HL-60 (cell line): ENCODE measurements at places on chromosomes 6 and 20.
A peak's percentile ranks its signal among the peaks of the same experiment; 100 is the strongest.

DNA sequence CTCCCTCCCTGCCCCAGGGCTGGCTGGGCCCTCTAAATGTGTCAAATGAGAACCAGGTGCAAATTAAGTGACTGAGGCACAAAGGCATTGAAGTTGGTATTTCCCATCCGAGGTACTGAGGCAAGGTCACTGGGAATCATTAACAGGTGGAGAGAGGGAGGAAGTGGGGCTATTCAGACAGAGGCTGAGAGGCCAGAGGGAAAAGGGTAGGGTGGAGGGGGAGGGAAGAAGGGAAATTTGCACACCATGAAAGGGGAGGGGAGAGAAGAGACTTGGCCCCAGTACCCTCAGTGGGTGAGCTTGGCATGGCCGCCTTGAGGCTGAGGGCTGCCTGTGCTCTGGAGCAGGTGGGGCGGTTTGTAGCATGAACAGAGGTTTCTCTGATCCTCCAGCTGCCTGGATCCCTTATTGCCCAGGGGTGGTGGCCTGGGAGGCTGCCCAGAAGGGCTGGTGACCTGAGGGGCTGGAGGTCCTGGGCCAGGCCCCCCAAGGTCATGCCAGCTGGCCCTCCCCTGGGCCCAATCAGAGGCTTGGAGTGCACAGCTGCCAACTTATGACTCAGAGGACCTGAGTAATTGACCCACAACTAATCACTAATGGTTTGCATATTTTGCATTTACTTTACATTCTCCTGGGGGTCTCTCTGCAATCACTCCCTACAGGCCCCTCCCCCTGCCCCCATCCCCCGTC is 40.3 kb upstream of the ZFAND3 start:
- no peak for DNase-seq

DNA sequence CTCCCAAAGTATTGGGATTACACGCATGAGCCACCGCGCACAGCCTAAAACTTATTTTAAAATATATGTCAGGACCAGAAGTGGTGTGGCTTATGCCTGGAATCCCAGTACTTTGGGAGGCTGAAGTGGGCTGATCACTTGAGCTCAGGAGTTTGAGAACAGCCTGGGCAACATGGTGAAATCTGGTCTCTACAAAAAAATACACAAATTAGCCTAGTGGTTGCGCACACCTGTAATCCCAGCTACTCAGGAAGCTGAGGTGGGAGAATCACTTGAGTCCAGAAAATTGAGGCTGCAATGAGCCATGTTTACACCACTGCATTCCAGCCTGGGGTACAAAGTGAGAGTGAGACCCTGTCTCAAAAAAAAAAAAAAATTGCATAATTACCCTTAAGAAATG is 13.7 kb downstream of the PXT1 start:
- no peak for DNase-seq

- DNase-seq = no peak
Measured at GRCh38 chr6:149305372-149305771, 12.1 kb upstream of the TAB2 start.

DNA sequence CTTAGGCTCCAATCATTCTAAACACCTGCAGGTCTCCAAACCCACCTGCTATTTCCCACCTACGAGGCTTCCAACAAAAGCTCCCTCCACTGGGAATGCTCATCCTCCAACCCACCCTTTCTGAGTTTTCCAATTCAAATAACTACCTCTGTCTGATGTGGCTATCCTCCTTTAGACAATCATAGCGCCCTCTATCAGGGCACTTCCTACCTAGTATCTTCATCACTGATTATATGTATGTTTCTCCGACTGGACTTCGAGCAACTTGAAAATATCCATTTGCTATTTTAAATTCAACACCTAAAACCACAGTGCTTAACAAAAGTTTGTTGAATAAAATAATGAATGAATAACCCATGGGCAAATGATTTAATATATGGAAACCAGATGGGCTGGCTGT is 41.3 kb downstream of the MTFR2 start:
- DNase-seq = no peak

- DNase-seq = peak; percentile 11
Measured at GRCh38 chr6:143562143-143562542, 50.6 kb upstream of the FUCA2 start.

GRCh38 chr20:23021951-23022350 is 13.2 kb upstream of the SSTR4 start:
- peak; percentile 32 for DNase-seq

- no peak for DNase-seq
Measured at GRCh38 chr6:57421503-57421902, 104.1 kb downstream of the PRIM2 start.

- DNase-seq = no peak
Measured at GRCh38 chr20:4272225-4272624, 256.9 kb upstream of the RNF24 start.

DNA sequence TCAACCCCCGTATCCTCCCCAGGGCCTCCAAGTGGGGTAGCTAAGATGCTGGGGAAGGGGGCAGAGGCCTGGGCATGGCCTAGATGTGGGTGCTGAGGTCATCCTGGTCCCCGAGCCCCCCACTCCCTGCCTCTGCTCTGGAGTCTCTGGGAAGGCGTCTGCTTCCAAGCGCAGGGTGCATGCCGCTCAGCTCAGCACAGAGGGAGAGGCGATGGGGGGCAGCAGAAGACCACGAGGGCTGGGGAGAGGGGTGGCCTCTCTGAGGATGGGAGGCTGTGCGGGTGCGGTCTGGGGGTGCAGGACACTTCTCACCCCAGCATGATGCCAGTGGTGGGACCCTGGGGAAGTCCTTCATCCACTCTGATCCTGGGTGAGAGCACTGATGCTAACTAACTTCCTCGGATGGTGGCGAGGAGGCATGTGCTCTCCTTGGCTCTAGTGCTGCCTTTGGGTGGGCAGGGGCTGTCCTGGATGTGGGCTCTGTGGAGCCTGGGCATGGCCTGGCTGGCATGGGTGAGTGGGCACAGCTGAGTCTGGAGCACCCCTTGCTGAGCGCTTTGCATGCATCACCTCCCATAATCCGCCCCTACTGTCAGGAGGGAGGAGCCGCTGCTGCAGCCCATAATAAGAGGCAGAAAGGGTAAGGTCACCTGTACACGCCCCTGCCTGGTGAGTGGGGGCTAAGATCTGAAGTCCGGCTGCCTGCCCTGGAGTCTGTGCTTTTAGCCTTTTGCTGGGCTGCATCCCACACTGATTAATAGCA is 34.7 kb downstream of the EFCAB8 start:
- DNase-seq = no peak

- DNase-seq = no peak
Measured at GRCh38 chr6:169774347-169774746, 22.9 kb downstream of the ERMARD start.

- DNase-seq = no peak
Measured at GRCh38 chr6:149134511-149134933, 183.0 kb upstream of the TAB2 start.

DNA sequence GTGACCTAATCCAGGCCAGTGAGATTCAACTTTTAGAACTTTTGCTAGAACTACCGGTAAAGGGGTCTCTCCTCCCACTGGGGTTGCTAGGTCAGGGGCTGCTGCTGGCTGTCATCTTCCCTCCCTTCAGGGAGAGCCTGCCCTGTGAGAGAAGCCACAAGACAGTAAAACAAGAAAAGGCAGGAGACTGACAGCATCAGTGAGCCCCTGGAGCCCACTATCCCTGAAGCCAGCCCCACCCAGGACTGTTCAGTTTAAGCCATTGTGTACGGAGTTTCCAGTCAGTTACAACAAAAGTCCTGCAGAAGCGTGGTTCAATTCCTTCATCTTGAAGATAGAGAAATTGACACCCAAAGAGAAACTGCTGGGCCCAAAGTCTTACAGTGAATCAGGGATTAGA is 7.9 kb upstream of the BMP7 start:
- no peak for DNase-seq

- no peak for DNase-seq
Measured at GRCh38 chr20:36017048-36017951, 48.9 kb downstream of the CNBD2 start.

DNA sequence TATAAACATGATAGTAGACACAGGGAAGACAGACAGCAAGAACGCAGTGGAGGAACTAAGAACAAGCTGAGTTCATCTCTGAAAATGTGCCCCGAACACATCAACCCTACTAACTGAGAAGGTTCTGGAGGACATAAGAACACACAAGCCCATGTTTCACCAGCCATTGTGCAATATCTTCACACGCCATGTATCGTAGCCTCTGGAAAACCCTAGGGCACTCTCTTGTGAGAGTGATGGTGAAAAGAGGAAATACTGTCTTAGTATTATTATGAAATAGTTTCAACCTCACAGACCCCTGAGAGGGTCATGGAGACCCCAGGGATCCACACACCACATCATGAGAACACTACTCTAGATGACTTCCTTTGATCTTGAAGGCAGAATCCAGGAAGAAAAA is 26.1 kb upstream of the FOXF2 start:
- peak; percentile 59 for DNase-seq

- DNase-seq = no peak
Measured at GRCh38 chr6:108078191-108078590, 3.6 kb upstream of the OSTM1 start.

DNA sequence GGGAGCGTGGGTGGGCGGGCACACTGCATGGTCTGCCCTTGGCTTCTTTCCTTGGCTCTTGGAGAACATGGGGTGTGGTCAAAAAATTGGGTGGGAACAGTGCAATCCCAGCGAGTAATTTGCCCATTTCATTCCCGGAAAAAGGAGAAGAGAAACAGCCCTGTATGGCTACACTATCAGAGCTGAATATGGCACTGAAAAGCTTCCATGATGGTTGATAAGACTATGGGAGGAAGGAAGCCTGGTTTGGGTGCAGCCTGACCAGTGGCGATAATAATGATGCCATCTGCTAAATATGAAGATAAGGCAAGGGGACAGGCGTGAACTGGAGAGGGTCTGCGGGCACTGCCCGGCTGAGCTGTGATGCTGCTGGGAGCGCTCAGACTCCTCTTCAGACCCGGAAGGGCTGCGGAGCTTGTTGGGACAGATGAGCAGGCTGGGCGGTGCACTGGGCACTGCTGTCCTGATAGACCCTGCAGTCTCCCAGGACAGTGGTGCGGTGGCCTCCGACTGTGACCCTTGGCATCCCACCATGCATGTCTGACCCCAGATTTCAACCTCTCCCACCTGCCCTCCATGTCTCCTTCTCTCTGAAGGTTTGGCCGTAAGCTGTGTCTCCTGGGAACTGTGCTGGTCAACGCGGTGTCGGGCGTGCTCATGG is 10.2 kb downstream of the SLC22A1 start:
- no peak for DNase-seq

DNA sequence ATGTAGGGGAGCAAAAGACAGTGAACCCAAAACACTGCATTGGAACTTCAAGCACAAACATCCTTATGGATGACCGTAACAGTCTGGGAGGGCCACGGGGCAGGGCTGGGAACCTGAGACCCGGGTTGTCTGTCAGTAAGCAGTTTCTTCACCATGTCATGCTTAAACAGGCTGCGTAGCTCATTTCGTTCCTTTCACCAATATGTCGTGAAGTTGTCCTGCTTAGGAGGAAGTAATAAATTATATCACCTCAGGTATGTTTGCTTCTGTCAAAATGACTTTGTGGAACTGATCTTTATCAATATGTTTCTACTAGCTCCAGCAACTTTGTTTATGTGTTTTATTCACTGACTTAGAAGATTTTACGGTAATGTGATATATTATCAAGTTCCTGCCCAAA is 12.4 kb upstream of the MAK start:
- DNase-seq = no peak

DNA sequence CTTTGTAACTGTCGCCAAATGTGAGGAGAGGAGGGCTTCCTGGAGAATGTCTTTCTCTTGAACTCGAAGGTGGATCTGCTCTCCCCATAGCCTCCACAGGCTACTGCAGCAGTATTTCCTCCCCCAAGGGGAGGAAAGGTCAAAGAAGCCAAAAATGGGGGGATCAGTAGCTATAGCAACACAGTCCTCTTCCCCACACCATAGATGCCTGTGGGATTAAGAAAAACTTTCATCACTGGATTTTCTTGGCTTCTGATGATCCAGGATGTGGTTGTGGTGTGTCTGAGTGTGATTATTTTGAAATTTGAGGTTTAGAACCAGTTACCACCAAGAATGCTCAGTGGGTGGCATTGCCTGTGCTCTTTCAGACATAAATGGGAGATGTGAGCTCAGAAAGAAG is 140.1 kb upstream of the SPACA1 start:
- peak; percentile 45 for DNase-seq
